ENCODE measurements at places on chromosomes 12 and 14. TPM values are rescaled to one million over a fixed set of nuclear protein-coding genes. Genes with fewer than 3 reads are reported as not detected.

Gene KRT80
- total RNA-seq: not detected

Gene MYH6
- total RNA-seq: under 0.01 TPM

Gene PLCZ1
- 2.3 TPM for total RNA-seq

Gene REP15
- 1.6 TPM for total RNA-seq

Data from diencephalon (tissue), 1 donor.